ENCODE measurements at places on chromosomes 5 and 9. TPM values are rescaled to one million over a fixed set of nuclear protein-coding genes. Genes with fewer than 3 reads are reported as not detected.

DNA sequence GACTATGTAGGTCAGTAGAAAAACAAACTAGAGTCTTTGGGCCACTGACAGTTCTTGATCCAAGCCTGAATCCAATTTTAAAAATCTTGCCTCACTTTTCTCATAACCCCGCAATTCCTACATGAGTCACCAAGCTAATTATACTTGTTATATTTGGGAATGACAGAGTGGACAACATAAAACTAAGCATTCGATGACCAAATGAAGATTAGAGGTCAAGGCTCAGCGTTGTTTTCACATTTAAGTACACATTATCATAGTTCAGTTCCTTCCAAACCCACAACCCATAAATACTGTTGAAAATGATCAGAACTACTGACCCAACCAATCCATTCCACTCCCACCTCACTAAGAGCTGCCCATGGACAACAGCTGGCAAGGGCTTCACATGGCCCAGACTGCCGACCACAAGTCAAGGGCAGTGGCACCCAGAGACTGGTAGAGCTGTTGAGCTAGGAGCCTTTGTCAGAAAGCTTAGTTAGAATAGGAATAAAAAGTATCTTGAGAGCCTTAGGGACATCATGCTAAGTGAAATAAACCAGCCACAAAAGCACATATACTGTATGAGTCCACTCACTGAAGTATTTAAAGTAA lies 64.2 kb downstream of the MYO10 start:
- DNase-seq: no peak

The SLC36A3 gene
- not detected for total RNA-seq

GRCh38 chr9:109315480-109316206 lies 5.2 kb downstream of the EPB41L4B start:
- no peak for DNase-seq

The CDKN2B gene
- 7.1 TPM for total RNA-seq

DNA sequence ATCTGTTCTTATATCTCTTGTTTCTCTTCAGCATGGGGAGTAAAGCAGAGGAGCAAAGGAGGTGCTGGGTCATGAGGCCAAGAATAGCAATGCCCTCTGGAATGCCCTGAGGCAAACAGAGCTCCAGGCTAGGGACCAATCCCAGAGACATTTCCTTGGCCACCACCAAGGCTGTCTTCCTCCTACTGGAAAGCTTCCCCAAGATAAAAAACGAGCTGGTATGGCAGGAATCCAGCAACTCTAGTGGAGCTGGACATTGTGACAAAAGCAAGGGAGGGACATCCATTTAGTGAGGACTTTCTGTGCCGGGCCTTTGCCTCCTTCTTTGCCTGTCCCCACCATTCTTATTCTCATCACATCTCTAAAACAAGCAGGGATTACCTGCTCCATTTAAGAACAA lies 161.6 kb downstream of the ASTN2 start:
- no peak for DNase-seq

DNA sequence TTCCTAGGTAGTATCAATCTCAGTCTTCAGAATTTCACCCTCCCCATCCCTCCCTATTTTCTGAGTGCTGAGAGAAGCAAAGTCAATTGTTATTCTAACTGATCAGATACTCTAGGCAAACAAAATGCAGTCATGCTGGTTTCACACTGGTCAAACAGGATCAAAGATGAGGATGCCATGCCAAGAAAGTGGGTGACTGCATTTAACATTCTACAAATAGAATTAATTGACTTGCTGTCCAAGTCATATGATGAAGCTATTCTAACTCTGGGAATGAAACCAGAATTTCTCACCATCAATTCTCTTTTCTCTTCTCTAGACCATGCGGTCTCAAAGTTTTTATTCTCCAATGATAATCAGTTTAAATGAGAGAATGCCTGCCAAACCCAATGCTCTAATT lies 112.5 kb downstream of the CTNND2 start:
- no peak for DNase-seq

Data from posterior vena cava (tissue), 2 donors.